ENCODE measurements at places on chromosomes 13 and 19.

- DNase-seq: peak; percentile 2
Observed at GRCh38 chr19:30669329-30670010, 297.3 kb downstream of the ZNF536 start.

DNA sequence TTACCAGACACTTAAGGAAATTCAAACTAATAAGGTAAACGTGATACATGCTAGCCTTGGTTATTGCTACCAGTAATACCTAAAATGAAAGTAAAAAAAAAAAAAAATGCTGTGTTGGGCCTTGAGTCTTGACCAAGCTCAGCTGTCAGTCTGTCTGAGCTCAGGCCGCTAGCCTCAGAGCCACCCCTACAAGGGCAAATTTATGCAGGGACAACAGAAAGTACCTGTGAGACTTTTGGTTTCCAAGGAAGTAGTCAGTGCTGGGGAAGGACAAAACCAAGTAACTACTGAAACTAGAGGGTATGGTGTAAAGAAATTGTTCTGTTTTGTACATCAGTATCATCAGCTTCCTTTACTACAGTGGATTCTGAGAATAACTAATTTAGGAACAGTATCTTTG lies 134.3 kb upstream of the SLITRK5 start:
- DNase-seq: no peak

GRCh38 chr19:35932291-35932936 lies 3.8 kb upstream of the LRFN3 start:
- no peak for DNase-seq

DNA sequence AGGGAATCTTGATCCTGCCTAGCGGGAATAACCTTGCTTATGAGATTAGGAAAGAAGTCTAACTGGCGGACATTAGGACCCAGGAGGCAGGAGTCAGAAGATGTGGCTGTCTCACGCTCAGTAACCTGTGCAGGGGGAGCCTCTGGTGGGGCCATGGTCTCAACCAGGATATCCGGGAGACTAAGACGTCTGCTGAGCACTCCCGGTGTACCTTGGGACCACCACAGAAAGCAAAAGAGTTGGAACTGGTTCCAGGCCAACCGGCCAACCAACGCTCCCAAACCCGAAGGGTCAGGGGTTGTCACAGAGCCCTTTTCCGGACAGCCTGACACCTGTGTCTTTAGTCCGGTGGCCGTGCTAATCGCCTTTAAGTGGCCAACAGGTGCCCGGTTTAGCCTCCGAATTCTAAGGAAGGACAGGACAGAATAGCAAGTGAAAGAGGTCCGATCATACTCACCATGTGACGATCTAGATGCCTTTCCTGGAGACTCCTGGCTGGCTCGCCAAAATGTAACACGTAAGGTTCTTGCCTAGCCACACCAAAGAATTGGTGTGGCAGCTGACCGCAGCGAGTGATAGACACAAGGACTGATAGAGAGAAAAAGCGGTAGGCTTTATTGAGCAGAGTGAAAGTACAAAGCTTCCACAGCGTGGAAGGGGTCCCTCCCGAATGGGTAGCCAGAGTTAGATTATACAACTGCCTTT lies 103.9 kb upstream of the DIAPH3 start:
- peak; percentile 1 for DNase-seq

GRCh38 chr19:42306646-42307045 lies 4.2 kb upstream of the PAFAH1B3 start:
- no peak for DNase-seq

GRCh38 chr13:27679896-27680295 lies 58.2 kb downstream of the POLR1D start:
- DNase-seq: no peak

GRCh38 chr19:35673121-35673804 lies 6.9 kb downstream of the UPK1A start:
- no peak for DNase-seq

GRCh38 chr19:47573071-47574026 lies at the start of gene ZNF541:
Gene ZNF541, minus strand, starts transcription at chr19:47573148. Its CDS starts 17,292 bp downstream, at chr19:47555856.
- DNase-seq: no peak

GRCh38 chr19:31339411-31339810 lies 9.8 kb downstream of the TSHZ3 start:
- no peak for DNase-seq

DNA sequence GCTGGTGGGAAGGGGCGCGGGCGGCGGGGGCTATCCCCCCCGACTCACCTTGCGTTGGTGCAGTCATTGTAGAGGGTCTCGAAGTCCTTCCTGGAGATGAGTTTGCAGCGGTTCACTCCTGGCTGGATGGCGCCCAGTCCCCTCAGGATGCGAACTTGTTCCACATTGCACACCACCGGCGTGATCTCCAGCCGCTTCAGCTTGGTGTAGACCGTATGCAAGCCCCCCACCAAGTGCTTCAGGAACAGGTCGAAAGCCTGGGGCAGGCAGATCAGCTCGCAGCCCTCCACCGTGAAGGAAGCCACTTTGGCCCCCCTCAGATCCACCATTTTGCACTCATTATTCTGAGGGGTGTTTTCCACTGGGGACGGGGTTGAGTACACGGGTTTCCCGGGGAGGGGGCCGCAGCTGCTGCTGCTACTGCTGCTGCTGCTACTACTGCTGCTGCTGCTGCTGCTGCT lies 1.1 kb downstream of the DACH1 start:
- DNase-seq: no peak

GRCh38 chr13:37501187-37501586 lies 97.4 kb downstream of the POSTN start:
- DNase-seq: no peak

DNA sequence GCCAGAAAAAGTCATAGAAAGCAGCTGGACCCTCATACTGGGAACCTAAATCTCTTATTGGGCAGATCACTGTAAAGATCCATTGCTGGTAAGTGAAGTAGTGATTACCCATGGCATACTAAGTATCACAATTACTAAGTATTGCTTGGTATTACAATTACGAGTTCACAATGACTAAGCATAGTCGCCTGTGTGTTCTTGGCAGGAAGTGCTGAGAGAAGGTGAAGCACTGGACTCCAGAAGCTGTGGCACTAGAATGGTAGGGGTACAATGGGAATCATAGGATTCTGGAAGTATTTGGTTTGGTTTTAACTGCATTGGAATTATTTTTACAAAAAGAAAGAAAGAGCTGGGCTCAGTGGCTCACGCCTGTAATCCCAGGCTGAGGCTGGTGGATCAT lies 20.3 kb downstream of the LGALS16 start:
- no peak for DNase-seq

- no peak for DNase-seq
Observed at GRCh38 chr13:97654236-97654635, 220.3 kb downstream of the RAP2A start.

DNA sequence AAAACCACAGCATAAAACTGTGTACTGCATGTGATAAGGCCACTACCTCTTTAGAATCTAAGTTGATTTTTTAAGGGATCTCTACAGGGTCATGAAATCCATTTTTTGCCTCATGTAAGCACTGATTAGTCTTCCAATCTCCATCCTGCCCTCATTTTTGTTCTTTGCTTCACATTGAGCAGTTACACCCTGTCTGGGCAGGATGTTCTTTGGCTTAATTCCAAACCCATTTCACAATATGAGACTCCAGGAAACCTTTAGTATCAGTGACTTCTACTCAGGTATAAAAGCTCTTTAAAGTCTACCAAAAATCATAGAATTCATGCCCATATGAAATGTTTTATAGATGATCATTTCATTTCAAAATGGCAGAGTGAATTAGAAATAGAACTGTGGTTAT lies 592.6 kb downstream of the TBC1D4 start:
- no peak for DNase-seq

GRCh38 chr19:12777217-12778016 lies 2.1 kb upstream of the HOOK2 start:
- DNase-seq: peak; percentile 59

DNA sequence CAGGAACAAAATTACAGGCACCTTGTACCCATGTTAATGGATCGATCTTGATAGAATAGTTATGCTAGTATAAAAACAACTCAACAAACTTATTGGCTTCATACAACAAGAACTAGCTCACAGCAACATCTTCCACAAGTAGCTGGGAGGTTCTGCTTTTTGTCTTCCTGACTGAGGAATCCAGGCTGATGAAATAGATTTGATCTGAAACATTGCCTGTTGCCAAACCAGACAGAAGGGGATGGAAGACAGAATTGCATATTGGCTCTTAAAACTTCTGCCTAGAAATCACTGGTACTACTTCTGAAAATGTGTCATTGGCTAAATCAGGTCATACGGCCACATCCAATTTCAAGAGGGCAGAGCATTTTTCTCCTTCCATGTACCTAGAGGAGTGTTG lies 267.3 kb downstream of the RFC3 start:
- no peak for DNase-seq

DNA sequence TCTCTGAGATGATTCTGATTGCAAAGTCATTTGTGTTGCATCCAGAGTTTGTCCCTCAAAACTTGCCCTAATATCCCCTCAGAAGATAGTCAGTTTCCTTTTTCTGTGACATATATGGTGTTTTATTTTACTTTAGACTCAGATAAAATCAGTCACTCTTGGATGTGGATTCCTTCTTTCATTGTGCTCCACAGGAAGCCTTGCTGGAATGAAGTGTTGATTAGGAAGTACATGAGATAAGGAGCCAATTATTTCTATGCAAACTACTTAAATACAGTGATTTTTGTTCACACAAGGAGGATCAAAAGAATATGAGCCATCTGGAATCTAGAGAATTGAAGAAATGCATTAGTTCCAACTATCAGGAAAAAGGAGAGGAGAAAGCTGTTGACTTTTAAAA lies 107.6 kb upstream of the RXFP2 start:
- no peak for DNase-seq

GRCh38 chr13:21934284-21934683 lies 263.4 kb downstream of the FGF9 start:
- DNase-seq: no peak

DNA sequence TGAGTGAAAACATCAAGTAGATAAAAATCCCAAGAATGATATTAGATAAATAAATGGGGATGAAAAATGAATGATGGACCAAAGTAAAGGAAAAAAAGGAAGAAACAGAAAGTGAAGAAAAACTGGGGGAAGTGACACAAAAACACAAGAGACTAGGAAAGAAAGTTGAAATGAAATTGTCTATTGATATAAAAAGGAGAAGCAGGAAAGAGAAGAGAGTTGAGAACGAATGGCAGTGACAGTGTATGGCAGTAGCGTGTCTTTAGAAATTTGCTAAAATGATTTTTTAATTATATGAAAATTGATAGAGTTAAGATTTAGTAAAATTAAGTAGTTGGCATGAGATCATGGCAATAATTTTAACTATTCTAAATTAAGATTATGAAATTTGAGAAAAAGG lies 36.3 kb upstream of the SGCG start:
- no peak for DNase-seq

DNA sequence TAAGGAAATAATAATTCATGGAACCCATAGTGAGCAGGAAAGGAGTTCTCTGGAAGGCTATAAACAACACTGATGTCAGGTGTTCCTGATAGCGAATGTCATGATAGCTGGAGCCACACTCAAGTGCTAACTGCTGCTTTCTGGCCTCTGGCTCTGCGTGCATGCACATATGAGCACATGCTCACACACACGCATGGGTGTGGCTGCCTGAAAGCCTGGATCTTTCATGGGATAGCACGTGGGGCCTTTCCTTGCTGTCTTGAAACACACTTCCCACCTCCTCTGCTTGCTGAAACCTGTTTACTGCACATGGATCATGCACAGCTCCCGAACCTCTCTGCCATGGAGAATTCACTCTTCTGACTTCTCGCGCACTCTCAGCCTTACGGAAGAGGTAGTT lies 207.4 kb downstream of the ATP8A2 start:
- no peak for DNase-seq

- DNase-seq: no peak
Observed at GRCh38 chr13:53281677-53282076, 253.1 kb downstream of the OLFM4 start.

DNA sequence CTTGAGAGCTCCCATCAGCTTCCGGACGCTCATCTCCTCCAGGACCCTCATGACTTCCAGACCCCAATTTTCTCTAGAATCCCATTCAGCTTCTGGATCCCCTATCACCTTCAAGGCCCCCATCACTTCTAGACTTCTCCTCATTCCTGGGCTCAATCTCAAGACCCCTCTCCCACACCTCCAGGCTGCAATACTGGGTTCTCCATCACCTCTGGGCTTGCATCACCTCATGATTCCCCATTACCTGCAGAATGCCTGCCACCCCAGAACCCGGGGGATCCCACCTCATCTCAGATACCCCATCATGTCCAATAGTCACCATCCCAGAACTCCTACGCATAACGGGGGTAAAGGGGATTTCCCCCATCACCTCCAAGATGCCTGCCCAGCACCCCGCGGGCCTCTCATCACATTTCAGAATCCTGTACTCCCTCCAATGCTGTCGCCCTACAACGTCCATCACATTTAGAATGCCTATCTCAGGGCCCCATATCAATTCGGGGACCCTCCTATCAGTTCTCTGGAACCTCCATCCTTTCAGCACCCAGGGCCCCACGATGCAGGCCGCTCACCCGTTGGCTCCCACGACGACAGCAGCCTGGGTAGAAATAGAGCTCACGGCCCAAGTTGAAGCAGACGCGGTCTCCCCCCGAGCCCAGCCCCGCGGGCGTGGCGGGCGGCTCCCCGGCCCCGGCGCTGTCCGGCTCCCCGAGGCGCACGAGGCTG lies 738 bp downstream of the DMWD start:
- no peak for DNase-seq

- no peak for DNase-seq
Observed at GRCh38 chr19:30029721-30030510, 87.9 kb downstream of the URI1 start.

DNA sequence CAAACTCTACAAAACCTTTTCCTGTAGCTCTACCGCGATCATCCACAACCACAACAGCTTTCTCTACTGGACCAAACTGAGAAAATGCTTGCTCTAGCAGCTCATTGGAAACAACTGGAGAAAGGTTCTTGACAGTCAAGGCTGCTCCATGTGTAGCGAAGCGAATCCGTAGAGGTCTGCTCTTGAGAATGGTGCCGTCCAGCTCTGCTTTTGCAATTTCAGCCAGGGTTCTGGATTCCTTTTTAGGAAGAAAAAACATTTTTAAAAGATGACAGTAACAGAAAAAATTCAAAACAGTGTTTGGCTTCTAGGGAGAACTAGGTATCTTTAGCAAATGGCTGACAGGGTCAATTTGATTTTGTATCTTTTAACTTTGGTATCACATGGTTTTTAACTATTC lies 10.4 kb downstream of the PSPC1 start:
- DNase-seq: no peak

- DNase-seq: no peak
Observed at GRCh38 chr19:48596679-48597465, 9.7 kb upstream of the SPACA4 start.

DNA sequence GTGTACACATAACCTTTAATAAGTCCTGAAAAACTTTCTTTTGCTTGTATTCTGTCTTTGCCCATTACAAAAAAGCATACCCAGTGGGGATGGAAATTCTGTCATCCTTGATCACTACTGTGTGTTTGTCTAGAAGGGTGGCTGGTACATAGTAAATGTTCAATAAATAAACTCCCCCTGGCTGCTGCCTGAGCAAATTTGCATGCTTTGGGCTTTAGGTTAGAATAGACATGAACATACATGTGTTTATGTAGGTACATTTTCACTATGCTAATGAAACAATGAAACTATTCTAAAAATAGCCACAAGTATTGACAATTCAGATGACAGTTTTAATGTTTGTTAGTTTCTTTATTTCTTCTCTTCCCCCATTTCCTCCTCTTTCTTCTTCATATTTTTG lies 36.1 kb downstream of the TNFSF13B start:
- DNase-seq: no peak

GRCh38 chr13:101291206-101291605 lies 125.1 kb downstream of the NALCN start:
- DNase-seq: no peak
